Activated CD4-positive, alpha-beta T cell treated with anti-CD3 and anti-CD28 coated beads, Interleukin-2, amount 10 ng/mL, durations not matched to agents 7 days and 5 days (primary cell): ENCODE measurements at places on chromosomes 12 and 14.

- H3K4me3 ChIP-seq, result no peak overlapping the region
- H3K27me3 ChIP-seq, result no peaks in the 10 kb centered on the region
- H3K27ac ChIP-seq, result no peak overlapping the region
- peak; percentile 22 for DNase-seq
- peaks cover 37% of the 10 kb centered on the region for H3K4me1 ChIP-seq
Measured at GRCh38 chr14:74491956-74492775, 939 bp downstream of the NPC2 start.

DNA sequence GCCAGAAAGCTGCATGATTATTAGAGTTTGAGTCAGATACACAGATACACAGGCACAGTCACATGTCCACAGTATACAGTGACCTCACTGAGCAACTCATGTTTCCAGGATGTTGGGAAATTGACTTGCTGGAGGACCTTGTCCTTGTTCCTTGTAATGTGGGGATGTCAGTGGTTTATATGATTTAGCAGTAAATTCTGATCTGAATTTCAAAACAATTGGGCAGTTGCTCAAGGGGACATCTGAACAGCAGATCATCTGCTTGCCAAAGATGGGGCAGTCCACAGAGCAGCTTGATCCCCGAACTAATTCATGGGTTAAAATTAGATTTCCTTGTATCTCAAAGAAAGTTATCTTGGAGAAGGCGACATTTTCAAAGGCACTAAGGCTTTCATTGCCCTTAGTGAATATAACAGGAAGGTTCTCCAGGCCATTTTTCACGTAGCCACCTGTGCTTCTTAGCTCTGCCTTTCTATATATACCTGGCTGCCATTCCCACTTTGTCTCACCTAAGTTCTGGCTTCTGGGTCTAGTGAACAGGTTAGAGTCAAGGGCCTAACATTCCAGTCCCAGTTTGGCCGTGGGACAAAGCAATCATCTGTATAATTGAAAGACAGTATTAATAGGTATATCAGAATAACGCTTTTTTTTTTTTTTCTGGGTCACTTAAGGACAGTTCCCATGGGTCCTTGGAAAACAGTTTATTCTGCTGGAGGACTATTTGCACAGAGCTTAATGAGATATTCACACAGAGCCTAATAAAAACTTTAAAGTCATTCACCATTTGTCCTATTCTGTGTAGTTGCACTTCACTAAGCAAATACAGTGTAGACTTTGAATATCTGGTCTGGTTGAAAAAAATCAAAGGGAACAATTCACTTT lies 64.9 kb upstream of the STRN3 start:
- no peak for DNase-seq
- no peaks in the 10 kb centered on the region for H3K36me3 ChIP-seq
- no peak overlapping the region for H3K4me3 ChIP-seq
- no peaks in the 10 kb centered on the region for H3K27me3 ChIP-seq
- no peaks in the 10 kb centered on the region for H3K4me1 ChIP-seq

- no peak overlapping the region for H3K27ac ChIP-seq
- H3K4me1 ChIP-seq, result no peaks in the 10 kb centered on the region
- H3K4me3 ChIP-seq, result no peak overlapping the region
- H3K27me3 ChIP-seq, result no peaks in the 10 kb centered on the region
- DNase-seq, result no peak
Measured at GRCh38 chr14:100540141-100540925, 46.9 kb downstream of the BEGAIN start.

GRCh38 chr12:105510526-105510925 lies 180.0 kb downstream of the C12orf75 start:
- H3K36me3 ChIP-seq, result no peaks in the 10 kb centered on the region
- DNase-seq, result no peak
- no peak overlapping the region for H3K4me3 ChIP-seq

DNA sequence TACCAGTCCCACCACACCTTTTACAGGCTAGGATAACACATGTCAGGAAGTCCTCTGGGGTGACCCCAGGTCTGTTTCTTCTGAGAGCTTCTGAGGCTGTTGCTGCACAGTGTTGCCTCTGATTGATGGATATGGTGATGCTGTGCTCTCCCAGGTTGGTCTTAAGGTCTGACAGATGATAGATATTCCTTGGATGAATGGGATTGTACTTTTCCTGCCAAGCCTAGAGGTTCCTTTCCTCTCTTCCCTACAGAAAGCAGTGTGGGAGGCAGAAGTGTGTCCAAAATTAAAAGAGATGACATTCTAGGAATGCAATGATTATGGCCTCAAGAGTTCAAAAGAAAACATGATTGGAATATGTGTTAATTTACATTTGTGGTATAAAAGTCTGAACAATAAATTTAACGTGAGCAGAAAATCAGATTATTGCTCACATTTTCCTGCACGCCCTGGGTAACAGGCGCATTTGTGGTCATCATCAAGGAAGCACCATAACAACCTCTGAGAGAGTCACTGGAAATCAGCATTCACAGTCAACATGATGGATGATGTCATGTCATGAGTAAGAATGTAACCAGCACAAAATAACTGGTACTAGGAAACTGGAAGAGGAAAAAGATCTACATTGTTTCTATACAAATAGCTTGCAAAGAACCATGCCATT lies 73.7 kb downstream of the BBS10 start:
- no peak overlapping the region for H3K27ac ChIP-seq
- peaks cover 8% of the 10 kb centered on the region for H3K4me1 ChIP-seq
- no peak for DNase-seq
- H3K4me3 ChIP-seq, result no peak overlapping the region
- H3K27me3 ChIP-seq, result no peaks in the 10 kb centered on the region

DNA sequence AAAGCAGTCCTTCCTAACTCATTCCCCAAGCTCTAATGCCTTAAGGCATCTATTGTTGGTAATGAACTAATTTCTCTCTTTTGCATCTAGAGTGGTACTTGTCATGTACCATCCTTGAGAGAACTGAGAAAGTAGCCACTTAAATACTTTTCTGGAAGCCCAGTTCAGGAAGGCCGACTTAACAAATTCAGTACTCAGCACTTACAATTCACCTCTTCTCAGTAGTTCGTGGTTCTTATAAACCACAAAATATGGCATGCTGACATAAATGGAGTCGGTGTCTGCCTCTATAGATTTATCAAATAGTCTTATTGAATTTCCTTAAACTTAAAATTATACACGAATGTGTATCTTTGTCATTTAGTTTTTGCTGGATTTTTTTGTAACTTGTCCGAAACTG lies 9.4 kb upstream of the COCH start:
- H3K27ac ChIP-seq, result no peak overlapping the region
- DNase-seq, result no peak
- no peak overlapping the region for H3K4me3 ChIP-seq
- no peaks in the 10 kb centered on the region for H3K36me3 ChIP-seq
- H3K4me1 ChIP-seq, result peaks cover 1% of the 10 kb centered on the region
- H3K27me3 ChIP-seq, result peaks cover 32% of the 10 kb centered on the region

- no peaks in the 10 kb centered on the region for H3K27me3 ChIP-seq
- DNase-seq, result no peak
- no peak overlapping the region for H3K27ac ChIP-seq
- H3K4me1 ChIP-seq, result peaks cover 47% of the 10 kb centered on the region
- no peak overlapping the region for H3K4me3 ChIP-seq
Measured at GRCh38 chr14:102080183-102081080, 6.4 kb downstream of the HSP90AA1 start.

GRCh38 chr12:64072916-64073575 lies 149.1 kb downstream of the KICS2 start:
- H3K36me3 ChIP-seq, result no peaks in the 10 kb centered on the region
- H3K27ac ChIP-seq, result no peak overlapping the region
- H3K27me3 ChIP-seq, result peaks cover 4% of the 10 kb centered on the region

GRCh38 chr14:52267501-52268278 lies at the start of gene PTGDR:
Gene PTGDR, plus strand, starts transcription at chr14:52267698. Its CDS starts 117 bp downstream, at chr14:52267815.
- H3K27me3 ChIP-seq, result peaks cover 60% of the 10 kb centered on the region
- DNase-seq, result peak; percentile 31
- H3K4me3 ChIP-seq, result peak within 1 kb of the TSS; percentile 76
- H3K27ac ChIP-seq, result no peak within 1 kb of the TSS
- peaks cover 46% of the 10 kb centered on the region for H3K4me1 ChIP-seq

- peaks cover 11% of the 10 kb centered on the region for H3K36me3 ChIP-seq
- H3K27me3 ChIP-seq, result no peaks in the 10 kb centered on the region
- peak overlapping the region; percentile 94 for H3K27ac ChIP-seq
Measured at GRCh38 chr12:110585231-110585799, 2.2 kb upstream of the PPTC7 start.

DNA sequence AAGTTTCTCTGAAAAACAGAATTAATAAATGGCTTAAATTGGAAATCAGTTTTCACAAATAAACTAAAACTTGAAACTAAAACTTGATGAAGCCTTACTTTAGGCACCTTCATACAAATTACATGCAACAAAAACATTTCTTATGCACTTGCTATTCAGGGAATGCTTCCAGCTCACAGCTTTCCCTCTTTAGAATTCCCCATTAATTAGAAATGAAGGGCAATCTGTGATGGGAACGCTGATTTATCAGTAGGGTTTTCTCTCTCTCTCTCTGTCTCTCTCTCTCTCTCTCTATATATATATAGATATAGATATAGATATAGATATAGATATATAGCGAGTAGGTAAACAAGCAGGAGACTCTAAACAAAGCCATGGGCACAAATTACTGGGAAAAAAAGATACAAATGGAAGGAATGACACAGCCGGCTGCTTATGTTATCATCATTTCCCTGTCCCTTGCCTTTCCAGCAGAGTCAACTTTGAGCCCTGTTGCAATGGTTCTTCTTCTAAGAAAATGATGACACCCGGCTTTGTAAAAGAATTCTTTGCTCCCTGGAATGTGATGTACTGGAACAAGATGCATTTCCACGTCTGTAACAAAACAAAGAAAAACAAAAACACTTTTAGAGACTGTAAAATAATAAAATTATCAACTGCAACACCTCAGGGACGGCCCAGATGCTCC lies 1121.6 kb upstream of the TMEM132C start:
- H3K27me3 ChIP-seq, result peaks cover 7% of the 10 kb centered on the region
- no peak for DNase-seq
- H3K4me1 ChIP-seq, result peaks cover 8% of the 10 kb centered on the region
- peak overlapping the region; percentile 88 for H3K27ac ChIP-seq
- H3K36me3 ChIP-seq, result no peaks in the 10 kb centered on the region

GRCh38 chr12:4030929-4031702 lies 157.9 kb upstream of the PARP11 start:
- peak; percentile 72 for DNase-seq
- H3K27me3 ChIP-seq, result peaks cover 21% of the 10 kb centered on the region
- H3K4me1 ChIP-seq, result peaks cover 36% of the 10 kb centered on the region

DNA sequence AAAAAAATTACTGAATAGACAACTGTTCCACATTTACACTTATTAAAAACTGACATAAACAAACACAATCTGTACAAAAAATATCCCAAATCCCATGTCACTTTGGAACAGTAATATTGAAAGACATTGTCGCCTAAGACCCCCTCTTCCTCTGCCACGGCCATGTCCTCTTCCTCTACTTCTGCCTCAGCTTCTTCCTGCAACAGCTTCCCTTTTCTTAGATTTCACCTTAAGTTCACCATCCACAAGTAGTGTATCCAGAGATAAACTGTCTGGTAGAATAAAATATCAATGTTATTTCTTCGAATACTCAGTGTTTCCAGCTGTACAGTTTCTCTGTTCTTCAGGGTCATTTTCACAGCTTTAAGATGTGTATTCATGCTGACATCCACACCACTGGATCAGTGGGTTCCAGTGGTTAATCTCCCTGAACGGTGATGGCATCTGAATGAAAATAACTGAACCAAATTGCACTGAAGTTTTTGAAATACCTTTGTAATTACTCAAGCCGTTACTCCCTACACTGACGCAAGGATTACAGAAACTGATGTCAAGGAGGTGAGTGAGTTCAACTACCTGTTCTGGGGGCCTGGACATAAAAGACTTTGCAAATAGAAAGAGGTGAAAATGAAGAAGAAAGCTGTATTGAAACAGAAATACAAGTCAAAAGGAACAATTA lies 208.5 kb downstream of the C12orf50 start:
- H3K4me1 ChIP-seq, result no peaks in the 10 kb centered on the region
- no peaks in the 10 kb centered on the region for H3K27me3 ChIP-seq
- H3K4me3 ChIP-seq, result no peak overlapping the region
- DNase-seq, result no peak
- no peak overlapping the region for H3K27ac ChIP-seq
